ENCODE measurements at places on chromosomes 16 and 17.

GRCh38 chr16:83200005-83200779, 573.4 kb downstream of the CDH13 start:
- no peak for DNase-seq

GRCh38 chr17:14396547-14396946, 95.7 kb downstream of the HS3ST3B1 start:
- no peak for DNase-seq

DNA sequence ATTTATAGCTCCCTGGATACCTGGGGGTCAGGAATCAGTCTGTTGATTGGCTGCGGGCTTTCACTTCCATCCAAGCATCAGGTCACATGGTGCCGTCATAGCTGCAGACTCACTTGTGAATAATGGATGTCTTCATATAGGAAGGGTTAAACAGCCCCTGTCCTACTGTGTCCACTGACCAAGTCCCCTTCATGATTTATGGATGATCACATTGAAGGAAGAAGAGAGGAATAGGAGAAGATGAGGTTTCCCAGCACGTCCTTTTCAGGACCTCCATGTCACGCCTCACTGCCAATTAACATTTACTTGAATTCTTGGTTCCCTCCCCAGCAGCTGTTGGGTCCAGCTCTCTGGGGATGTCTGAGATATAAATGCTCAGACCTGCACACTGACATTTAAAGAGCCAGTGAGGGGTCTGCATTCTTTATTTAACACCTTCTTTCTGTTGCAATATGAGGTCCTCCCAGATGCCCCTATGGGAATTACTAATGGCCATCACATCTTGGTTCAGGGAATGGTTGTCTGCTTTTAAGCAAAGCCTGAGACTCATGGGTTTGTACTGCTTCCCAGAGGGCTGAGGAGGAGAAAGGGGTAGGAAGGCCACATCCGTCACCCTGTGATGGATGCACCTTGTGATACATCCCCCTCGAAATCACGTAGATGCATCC, 230.6 kb upstream of the HSBP1 start:
- DNase-seq, result no peak

- peak; percentile 77 for DNase-seq
These were observed 13.8 kb downstream of the STXBP4 start for GRCh38 chr17:54982399-54982798.

GRCh38 chr16:85987750-85988078, 88.8 kb downstream of the IRF8 start:
- no peak for DNase-seq

GRCh38 chr16:24463196-24463945, 76.0 kb upstream of the RBBP6 start:
- DNase-seq, result no peak

GRCh38 chr17:4834681-4835020, 1.5 kb downstream of the MINK1 start:
- DNase-seq, result no peak

DNA sequence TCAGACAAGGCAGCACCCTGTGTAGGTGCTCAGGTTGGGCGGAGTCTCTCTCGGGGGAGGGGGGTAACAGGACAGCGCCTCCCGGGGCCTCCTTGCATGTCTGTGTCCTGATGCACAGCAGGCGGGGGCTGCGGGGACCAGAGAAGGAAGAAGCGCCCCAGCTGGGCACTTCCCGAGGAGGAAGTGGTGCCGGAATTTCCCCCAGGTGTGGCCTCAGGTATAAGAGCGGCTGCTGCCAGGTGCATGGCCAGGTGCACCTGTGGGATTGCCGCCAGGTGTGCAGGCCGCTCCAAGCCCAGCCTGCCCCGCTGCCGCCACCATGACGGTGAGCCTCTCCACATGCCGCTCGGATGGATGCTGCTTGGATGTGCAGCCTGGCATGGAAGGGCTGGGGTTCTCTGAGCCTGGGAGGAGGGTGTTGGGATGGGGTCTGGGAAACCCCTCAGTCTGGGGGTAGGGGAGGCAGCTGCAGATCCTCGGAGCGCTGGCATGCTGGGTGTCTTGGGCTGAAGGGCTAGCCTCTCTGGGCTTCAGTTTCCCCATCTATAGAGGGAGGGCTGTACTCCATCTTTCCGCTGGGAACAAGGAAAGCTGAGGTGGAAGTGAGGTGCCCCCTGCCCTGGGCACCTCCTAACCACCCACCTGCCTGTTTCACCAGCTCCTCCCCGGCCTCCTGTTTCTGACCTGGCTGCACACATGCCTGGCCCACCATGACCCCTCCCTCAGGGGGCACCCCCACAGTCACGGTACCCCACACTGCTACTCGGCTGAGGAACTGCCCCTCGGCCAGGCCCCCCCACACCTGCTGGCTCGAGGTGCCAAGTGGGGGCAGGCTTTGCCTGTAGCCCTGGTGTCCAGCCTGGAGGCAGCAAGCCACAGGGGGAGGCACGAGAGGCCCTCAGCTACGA, at the start of gene IL17C:
TSS of gene IL17C (plus strand) at position 250 of the 908 bp plus-strand sequence. CDS start at position 320, 70 bp downstream.
- no peak for DNase-seq

DNA sequence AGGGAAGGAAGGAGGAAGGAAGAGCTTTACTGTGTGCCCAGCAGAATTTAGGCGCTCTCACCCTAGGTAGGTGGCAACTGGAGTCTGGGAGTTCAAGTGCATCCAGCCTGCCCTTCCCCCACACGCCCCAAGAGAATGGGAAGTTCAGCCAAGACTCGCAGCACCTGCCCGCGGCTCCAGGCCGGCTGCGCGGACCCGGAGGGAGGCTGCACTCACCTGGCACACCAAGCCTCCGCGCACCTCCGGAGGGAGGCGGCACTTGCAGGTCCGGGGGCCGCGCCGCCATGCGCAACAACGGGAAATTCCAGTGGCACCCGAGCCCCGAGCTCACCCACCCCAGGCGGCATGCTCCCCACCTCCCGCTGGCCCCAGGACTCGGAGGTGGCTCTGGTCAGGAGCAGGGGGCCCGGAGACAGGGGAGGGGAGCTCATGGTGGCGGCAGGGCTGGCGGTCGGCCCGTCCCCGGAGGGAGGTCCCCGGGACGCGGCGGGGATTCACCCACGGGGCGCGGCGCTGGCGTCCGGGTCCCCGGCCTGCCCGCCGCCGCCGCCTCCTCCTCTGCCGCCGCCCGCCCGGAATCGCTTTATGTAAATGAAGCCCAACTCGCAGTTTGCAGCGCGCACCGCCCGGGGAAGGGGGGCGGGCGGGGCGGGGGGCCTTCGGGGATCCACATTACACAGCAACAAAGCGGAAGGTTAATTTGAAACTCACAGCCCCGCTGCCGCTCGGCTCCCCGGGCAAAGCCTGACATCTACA, at the start of gene ZFHX3:
TSS of gene ZFHX3 (minus strand) at position 593 of the 756 bp plus-strand sequence. CDS start 87,983 bp downstream, outside the sequence.
- DNase-seq, result no peak

GRCh38 chr16:52567193-52567592, 20.2 kb upstream of the TOX3 start:
- DNase-seq, result no peak

DNA sequence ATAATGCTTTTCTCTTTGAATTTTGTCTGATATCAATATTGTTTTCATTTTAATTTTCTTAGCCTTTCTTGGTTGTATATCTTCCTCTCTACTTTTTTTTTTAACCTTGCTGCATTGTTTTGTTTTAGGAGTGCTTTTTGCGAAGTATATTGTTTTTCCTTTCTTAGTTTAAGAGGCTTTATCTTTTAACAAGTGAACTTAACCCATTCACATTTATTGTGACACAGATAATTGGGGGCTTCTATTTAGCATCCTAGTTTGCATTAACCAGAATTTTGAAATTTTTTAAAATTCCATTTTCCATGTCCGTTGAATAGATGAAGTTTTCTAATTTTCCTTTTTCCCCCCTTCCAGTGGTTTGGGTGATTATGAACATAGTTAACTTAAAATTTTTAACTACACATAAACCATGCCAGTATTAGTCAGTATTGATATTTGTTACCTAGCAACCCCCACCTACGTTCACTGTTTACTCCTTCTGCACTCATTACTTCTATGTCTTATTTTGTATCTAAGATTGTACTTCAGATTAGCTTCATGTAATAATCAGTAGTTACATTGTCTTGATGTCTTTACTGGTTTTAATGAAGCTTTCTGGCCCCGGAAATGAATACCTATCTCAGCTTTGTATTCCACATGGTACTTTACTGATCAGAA, 44.4 kb downstream of the TNRC6A start:
- DNase-seq, result no peak

- DNase-seq, result peak; percentile 31
These were observed 97.8 kb downstream of the NXN start for GRCh38 chr17:881778-882177.

GRCh38 chr16:3654249-3654991, at the start of gene DNASE1:
Gene DNASE1 (plus strand): TSS chr16:3654691. CDS start chr16:3655374, 683 bp downstream.
- no peak for DNase-seq

- no peak for DNase-seq
These were observed 3.4 kb upstream of the MLLT6 start for GRCh38 chr17:38701504-38702165.

- no peak for DNase-seq
These were observed 1.4 kb downstream of the CYB5D2 start for GRCh38 chr17:4144422-4144747.

DNA sequence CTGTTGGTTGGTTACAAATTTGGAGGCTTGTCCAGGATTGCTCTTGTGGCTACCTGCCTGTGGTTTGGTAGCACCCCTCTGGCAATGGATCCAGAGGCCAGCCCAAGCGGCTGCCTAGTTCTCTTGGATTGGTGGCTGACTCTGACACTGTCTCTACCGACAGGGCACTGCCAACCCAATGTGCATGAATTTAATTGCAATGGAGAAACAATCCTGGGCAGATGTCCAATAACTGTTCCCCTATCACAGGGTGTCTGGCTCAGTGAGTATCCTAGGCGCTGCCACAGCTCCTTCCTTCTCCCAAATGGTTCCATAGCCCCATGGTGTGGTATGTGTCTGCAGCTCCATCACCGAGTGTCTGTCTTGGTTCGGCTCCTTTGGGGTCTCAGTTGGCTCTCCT, 19.5 kb downstream of the N4BP1 start:
- DNase-seq, result no peak

GRCh38 chr17:57956291-57957119, 1.3 kb upstream of the CUEDC1 start:
- DNase-seq, result no peak

DNA sequence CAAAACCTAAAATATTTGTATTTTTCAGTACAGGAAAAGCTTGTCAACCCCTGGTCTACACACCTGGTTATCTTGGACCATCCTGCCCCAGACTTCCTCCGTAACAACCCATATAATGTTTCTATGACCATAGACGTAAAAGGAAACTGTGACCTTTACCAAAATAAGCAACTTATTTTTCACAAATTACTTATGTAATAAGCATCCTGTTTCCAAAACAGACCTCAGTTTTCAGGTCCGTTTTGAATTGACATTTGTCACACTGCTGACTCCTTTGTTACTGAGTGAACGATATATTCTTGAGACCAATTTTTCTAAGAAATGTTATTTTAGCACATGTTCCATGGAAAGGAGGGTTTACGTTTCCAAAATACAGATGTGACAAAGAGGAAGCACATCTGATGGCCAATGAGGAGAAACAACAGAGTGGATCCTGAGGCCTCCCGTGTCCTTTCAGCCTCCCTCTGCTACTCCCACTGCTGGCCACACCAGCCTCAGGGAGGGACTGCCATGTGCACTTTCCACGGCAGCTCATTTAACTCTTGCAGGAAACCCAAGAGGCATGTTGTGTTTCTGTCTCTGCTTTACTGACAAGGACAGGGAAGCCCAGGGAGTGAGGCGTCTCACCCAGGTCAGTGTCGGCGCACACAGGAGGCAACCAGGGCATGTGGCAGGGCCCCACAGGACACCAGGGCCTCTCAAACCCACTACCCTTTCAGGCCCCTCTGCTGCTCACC, 20.1 kb upstream of the ALDH3A1 start:
- DNase-seq, result no peak

DNA sequence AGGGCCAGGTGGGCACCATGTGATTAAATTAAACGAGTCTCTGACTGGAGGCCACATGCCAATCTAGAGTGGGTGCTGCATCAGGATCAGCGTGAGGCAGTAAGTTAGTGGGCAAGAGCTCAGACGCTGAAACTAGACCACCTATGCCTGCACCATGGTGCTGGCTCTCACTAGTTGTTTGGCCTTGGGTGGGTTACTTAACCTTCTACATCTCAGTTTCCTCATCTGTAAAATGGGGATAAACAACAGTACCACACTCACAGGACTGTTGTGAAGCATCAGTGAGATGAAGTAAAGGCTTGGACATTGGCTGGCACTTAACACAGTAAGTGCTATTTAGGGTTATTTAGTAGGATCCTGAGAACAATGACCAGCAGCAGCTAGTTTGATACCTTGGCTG, 5.9 kb downstream of the NDUFAB1 start:
- DNase-seq, result no peak

GRCh38 chr17:77451245-77451893, 310.6 kb downstream of the SEC14L1 start:
- no peak for DNase-seq

GRCh38 chr17:81553616-81554181, 1.5 kb upstream of the FAAP100 start:
- peak; percentile 41 for DNase-seq

Measured in brain pericyte (primary cell).